Astrocyte (in vitro differentiated cells and primary cell): ENCODE measurements at places on chromosomes 6 and 20.

DNA sequence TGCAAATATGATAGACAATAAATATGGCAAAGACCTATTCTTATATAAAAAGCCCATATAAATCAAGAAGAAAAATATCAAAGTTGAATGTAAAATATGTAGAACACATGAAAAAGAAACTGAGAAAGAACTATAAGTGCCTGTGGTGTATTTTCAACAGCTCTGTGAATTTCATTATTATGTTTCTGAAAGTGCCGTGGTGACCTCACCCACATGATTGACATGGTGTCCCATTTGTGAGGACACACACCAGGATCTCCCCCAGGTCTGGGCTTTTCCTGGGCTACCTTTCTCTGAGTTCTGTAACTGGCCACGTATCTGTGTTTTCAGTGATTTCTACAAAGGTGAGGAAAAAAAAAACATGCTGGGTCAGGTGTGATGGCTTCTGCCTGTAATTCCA is 86.7 kb downstream of the BMP6 start:
- no peak for DNase-seq

GRCh38 chr6:1869308-1869707 is 259.6 kb downstream of the FOXC1 start:
- no peak for DNase-seq

DNA sequence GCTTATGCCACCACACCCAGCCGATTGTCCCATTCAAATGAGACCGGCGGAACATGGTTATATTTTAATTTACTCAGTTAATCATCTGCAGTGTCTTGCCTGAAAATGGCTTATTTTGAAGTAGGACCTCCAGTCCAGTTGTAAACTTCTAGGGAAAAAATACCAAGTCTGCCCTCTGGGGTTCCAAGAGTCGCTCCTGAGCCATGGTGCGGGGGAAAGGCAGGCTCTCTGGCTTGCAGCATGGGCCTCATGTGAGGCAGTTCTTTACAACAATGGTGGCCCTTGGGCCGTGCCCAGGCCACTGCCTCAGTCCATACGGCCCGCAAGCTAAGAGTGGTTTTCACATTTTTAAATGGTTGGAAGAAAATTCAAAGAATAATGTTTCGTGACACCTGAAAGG is 62.7 kb upstream of the XRN2 start:
- DNase-seq: no peak

DNA sequence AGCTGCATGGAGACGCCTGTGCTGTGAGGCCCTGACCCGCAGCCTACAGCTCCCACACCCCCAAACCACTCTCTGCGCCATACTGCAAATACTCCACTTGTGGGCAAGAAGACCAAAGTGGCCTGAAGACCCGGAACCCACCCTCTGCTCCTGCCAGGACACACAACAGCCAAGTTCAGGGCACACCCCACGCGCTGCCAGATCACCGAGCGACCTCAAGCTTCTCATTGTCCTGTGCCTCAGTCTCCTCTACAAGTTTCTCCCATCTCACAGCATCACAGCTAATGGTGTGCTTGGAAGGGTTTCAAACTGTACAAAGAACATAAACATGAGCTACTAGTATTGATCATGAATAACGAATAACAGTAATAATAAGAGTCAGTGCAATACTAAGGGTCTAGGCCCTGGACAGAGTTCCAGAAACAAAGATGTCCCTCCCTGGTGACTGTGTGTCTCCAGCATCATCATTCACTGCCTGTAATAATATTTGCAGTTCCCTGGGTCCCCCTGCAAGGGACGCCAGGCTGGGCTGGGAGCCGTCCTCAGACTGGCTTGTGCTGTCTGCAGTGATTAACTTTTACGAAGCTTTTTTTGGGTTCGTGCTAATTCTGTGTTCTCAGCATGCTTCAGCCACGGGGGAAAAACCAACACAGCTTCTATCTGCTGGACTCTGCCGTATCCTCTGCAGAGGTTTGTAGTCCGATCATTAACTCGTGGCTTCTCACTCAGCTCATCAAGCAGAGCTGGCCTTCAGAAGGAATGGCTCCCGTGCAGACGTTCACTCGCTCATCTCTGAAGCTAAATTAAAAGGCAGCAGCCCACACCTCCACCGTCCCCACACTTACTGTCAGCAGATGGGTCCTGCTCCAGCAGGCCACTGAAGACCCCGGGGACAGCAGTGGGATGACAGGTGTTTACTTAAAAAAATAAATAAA is 81.6 kb upstream of the MPC1 start:
- no peak for DNase-seq

GRCh38 chr6:148317739-148318138 is 24.9 kb upstream of the SASH1 start:
- DNase-seq: peak; percentile 83

- DNase-seq: no peak
These were observed 169.1 kb downstream of the BMP7 start for GRCh38 chr20:57097245-57097915.

- DNase-seq: peak; percentile 11
These were observed 5.3 kb upstream of the PRR18 start for GRCh38 chr6:166313255-166314070.

DNA sequence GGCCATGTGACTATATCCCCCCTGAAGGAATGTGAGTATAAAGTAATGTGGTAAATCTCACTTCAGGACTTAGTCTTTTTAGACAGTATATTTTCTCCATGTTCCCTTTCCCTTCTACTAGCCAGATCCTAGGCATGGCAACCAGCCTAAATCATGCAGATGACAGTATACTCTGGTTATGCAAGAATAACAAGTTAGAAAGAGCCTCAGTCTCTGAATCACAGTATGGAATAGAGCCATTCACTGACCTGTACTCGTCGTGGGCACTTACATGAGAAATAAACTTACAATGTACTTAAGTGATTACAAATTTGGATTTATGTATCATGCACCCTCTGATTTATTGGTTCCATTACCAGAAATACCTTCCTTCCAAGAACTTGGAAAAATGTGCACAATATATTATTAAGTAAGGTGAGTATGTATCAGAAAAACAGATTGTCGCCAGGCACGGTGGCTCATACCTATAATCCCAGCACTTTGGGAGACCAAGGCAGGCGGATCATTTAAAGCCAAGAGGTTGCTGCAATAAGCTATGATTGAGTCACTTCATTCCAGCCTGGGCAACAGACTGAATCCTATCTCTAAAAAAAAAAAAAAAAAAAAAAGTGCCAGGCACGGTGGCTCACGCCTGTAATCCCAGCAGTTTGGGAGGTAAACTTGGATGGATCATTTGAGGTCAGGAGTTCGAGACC is 25.1 kb upstream of the FAM8A1 start:
- DNase-seq: peak; percentile 87

DNA sequence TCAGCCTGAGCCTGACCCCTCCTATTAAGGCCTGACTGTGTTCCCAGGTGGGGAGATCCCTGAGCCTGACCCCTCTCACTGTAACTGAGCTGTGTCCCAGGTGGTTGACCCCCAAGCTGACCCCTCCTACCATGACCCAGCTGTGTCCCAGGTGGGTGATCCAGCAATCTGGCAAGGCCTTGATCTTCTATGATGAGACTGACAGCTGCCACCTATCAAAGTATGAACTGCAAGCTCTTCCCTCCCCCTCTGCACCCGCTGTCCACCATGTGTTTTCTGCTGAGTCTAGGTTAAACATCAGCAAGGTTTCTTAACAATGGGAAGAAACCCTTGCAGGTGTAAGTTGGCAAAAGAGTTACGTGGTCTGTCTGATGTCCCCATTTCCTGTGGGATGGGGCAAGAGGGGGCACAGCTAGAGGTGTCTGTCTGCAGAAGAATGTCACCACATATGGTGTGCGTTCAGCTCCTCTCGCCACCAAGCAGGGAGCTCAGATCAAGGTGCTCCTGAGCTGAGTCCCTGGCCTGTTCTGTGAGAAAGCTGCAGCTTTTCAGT is 5.9 kb downstream of the PXDC1 start:
- no peak for DNase-seq

GRCh38 chr6:24985323-24985722 is 49.6 kb upstream of the RIPOR2 start:
- no peak for DNase-seq

DNA sequence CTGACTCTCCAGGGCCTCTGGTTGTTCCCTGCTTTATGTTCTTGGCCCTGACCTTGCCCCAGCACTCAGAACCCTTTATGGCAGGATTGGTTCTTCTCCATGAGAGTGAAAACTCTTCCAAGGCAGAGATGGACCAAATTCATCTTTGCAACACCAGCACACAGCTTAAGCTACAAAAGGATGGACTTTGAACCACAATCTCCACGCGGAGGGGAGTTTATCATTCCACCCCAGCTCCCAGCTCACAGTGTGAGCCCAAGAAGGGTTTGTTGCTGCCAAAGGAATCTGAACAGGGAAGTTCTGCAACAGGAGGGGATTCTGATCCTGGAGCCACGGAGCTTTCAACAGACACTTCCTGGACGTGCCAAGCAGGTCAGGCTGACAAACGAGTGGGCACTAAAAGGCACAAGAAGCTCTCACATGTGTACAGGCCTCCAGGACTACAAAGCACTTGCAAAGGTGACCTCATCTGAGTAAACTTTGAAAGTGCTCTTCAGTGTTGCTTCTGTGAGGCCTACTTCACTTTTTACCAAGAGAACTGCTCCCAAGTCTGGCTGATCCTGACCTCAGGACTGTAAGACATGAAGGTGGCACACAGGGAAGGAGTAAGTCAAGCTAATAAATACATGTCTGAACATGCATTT is 8.9 kb downstream of the FITM2 start:
- DNase-seq: no peak

GRCh38 chr6:169200893-169201514 is 52.6 kb downstream of the THBS2 start:
- DNase-seq: no peak

DNA sequence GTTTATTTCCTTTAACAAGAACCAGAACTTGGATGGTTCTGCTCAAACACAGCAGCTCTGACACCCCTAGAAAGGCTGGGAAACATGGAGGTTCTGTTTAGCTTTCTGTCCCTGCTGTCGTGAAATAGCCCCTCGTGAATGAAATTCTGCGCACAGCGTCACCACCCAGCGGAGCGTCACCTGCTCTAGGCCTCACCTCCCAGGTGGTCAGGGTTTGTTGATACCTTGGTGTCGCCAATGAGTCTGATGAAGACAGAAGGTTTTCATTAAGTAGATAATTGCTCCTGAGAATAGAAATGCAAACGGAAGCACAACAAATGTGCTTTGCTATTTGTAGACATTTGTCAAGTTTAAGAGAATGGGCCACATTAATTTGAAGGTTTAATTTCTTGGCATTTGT is 135.1 kb downstream of the EDN3 start:
- no peak for DNase-seq

DNA sequence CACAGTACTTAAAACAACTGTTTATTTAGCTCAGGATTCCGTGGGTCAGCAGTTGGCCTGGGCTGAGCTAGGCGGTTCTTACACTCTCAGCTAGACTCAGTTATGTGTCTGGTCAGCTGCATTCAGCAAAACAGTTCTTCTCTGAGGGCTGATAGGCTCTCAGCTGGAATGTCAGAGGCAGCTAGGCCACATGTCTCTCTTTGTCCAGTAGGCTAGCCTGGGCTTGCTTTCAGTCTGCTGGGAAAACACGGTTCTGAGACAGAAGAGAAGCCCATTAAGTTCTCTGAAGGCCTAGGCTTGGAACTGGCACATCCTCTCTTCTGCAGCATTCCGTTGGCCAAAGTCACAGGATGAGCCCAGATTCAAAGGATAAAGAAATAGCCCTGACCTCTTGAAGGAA is 65.6 kb downstream of the TULP4 start:
- DNase-seq: peak; percentile 32

- DNase-seq: peak; percentile 35
These were observed 80.8 kb downstream of the RCAN2 start for GRCh38 chr6:46410334-46410953.

DNA sequence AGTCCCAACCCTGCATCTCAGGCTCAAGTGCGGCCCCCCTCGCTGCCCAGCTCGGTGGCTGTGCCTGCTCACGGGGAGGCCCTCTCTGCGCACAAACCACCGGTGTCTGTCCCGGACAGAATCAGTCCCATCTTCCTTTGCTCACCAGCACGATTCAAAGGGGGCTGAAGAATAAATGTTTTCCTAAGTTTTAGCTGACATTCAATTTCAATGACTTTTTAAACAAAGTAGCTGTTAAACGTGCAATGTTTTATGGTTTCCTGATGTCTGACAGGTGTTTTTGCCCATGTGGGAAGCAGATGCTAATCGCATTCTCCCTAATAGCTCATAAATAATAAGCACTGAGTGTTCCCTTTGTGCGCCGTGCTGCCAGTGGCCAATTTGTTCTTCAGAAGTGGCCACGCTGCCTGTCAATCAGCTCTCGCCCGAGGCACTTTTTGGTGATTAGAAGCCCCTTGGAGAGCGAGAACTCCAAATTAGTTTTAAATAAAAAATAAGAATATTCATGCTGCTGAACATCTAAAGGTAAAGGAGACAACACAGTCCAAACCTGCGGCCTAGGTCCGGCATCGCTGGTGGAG is 26.3 kb downstream of the BHLHE23 start:
- DNase-seq: no peak

- DNase-seq: no peak
These were observed 36.6 kb upstream of the HIVEP1 start for GRCh38 chr6:11975353-11975977.

DNA sequence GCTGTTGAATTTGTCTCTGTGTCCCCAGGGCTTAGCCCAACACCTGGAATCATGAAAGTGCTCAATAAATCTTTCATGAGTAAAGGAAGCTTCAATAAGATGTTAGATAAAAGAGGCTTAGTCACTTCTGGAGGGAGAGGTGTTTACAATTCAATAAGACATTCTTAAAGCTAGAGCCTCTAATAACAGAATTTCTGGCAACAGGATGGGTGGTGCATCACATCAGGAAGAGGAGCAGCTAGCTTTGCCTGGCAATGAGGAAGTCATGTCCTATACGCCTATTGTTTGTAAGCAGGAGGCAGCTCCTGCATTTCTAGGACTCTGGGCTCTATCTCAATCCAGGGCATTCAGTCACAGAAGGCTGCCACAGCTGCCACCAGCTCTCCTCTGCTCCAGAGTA is 638.5 kb downstream of the EPM2A start:
- no peak for DNase-seq

- DNase-seq: no peak
These were observed 63.9 kb downstream of the JARID2 start for GRCh38 chr6:15309611-15310283.

DNA sequence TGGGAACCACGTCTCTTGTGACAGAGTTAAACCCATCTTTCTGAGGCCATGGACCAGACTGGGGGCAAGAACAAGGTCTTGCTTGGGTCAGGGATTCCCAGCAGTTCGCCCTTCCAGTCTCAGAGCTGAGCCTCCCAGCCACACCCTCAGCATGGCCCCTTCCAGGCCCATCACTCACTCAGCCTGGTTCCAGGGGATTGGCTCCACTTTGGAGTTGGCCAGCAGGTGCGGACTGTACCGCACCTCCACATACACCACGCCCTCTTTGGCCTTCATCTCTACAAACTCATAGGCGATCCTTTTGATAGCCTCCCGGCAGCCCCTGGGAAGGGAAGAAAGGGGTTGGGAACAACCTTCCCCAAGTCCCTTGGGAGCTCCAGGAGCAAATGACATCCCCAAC is 25.2 kb downstream of the ADA start:
- no peak for DNase-seq

- peak; percentile 69 for DNase-seq
These were observed 12.1 kb upstream of the HINT3 start for GRCh38 chr6:125944434-125944816.
